IMR-90 (cell line): ENCODE measurements at places on chromosomes 6 and 20. TPM values are rescaled to one million over a fixed set of nuclear protein-coding genes. Genes with fewer than 3 reads are reported as not detected.

The ELOVL2 gene
- 5.2 and 6.3 TPM in 2 replicates for polyA plus RNA-seq

The FNDC11 gene
- polyA plus RNA-seq = 1.0 and 1.6 TPM in 2 replicates

The C20orf141 gene
- 0.53 and 0.91 TPM in 2 replicates for polyA plus RNA-seq

The LGSN gene
- not detected in 2 replicates for polyA plus RNA-seq

The ZBTB12 gene
- 8.1 and 8.5 TPM in 2 replicates for polyA plus RNA-seq

The RGS17 gene
- 0.53 and 0.75 TPM in 2 replicates for polyA plus RNA-seq

The APOM gene
- 3.5 and 3.8 TPM in 2 replicates for polyA plus RNA-seq

The CDSN gene
- polyA plus RNA-seq = not detected in 2 replicates

The KIAA0408 gene
- polyA plus RNA-seq = 1.4 and 2.9 TPM in 2 replicates

The KCNG1 gene
- 51.4 and 54.6 TPM in 2 replicates for polyA plus RNA-seq

The FAM209B gene
- polyA plus RNA-seq = 0.24 and 0.32 TPM in 2 replicates

The ADGB gene
- polyA plus RNA-seq = not detected in 2 replicates

The GABBR1 gene
- polyA plus RNA-seq = 25.6 and 31.5 TPM in 2 replicates

The SERINC1 gene
- polyA plus RNA-seq = 55.3 and 79.8 TPM in 2 replicates

The DNAH8 gene
- not detected in 2 replicates for polyA plus RNA-seq

The COL21A1 gene
- polyA plus RNA-seq = 0.05 TPM in 1 of 2 replicates, not detected in the other

The USP49 gene
- polyA plus RNA-seq = 1.4 and 2.1 TPM in 2 replicates

The TGM3 gene
- not detected in 2 replicates for polyA plus RNA-seq

The HMGCLL1 gene
- 0.03 TPM in 1 of 2 replicates, not detected in the other for polyA plus RNA-seq

The NHSL1 gene
- 5.6 and 6.0 TPM in 2 replicates for polyA plus RNA-seq

The BPIFB2 gene
- polyA plus RNA-seq = not detected in 2 replicates
